ENCODE measurements at places on chromosomes 1 and 21. TPM values are rescaled to one million over a fixed set of nuclear protein-coding genes. Genes with fewer than 3 reads are reported as not detected.

DNA sequence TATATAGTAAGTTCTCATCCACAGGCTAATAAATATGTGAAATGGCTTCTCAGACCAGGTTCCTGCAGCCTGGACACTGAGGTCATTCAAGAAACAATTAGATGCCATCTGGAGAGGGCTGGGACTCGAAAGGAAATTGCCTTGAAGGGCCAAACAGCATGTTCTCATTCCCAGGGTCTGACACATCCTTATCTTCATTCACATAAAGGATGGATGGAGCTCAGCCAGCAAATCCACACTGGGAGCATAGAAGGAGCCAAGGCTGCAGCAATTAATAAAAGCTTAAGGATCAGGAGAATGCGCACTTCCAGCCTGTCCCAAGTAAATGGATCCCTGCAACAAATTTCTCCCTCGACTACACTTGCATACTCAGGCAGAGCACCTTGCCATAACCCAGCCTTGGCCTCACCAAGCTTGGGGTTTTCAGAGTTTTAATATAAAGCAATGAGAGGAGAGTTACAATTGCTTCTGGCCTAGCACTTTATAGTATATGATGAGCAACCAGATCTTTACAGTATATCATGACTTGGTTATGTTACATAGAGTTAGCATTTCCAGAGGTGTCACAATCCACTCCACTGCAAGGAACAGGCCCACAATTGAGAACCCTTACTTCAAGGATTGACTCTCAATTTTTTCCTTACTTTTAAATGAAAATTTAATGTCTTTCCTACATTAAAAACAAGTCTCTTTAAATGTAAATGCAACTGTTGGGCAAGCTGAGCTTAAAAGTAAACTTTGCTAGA, 55.9 kb downstream of the BCAR3 start:
- DNase-seq: no peak

- no peak for DNase-seq
These were observed 107.8 kb downstream of the NFIA start for GRCh38 chr1:61190153-61190552.

- no peak for DNase-seq
These were observed 184.9 kb downstream of the ZC3H11B start for GRCh38 chr1:219427989-219428388.

- DNase-seq: no peak
These were observed 28.0 kb upstream of the EDARADD start for GRCh38 chr1:236365999-236366570.

- DNase-seq: no peak
These were observed 578.3 kb upstream of the NR5A2 start for GRCh38 chr1:199449221-199449620.

GRCh38 chr1:226728448-226728847, 10.6 kb downstream of the ITPKB start:
- DNase-seq: no peak

GRCh38 chr1:40059338-40059959, 18.9 kb downstream of the CAP1 start:
- DNase-seq: peak; percentile 57

The LCE2A gene
- not detected for total RNA-seq

DNA sequence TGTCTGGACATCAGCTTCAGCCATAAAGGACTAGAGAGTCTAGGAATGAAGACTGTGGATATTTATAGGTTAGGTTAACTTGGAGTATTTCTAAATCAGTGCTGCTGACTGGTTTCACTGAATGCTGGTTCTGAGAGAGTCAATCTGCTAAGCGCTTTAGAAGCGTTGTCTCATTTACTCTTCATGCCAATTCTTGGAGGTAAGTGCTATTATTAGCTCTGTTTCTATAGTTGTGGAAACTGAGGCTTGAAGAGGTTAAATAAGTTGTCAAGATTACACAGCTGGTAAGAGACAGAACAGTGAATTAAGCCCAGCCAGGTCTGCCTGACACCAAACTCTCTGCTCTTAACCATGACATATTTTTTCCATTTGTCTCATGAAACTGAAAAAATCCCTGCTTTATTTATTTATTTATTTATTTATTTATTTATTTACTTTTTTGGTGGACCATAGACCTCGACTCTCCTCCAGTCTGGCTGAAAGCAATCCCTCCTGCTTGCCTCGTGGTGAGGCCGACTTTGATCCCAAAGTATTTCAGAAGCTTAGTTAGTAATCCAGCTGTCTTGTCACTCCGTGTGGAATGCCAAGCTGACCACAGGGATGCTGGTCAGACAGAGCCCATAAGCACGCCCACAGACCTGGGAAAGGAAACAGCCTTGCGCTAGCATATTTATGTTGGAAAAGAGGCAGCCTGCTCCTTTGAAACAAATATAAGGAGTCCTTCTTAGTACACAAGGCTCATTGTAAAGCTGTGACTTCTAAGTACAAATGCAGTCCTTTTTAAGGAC, 16.9 kb downstream of the NTMT2 start:
- no peak for DNase-seq

GRCh38 chr1:84988588-84988987, 8.3 kb downstream of the MCOLN2 start:
- peak; percentile 42 for DNase-seq

- no peak for DNase-seq
These were observed 391.9 kb downstream of the SIPA1L2 start for GRCh38 chr1:232238009-232238408.

The CCDC17 gene
- 1.9 TPM for total RNA-seq

DNA sequence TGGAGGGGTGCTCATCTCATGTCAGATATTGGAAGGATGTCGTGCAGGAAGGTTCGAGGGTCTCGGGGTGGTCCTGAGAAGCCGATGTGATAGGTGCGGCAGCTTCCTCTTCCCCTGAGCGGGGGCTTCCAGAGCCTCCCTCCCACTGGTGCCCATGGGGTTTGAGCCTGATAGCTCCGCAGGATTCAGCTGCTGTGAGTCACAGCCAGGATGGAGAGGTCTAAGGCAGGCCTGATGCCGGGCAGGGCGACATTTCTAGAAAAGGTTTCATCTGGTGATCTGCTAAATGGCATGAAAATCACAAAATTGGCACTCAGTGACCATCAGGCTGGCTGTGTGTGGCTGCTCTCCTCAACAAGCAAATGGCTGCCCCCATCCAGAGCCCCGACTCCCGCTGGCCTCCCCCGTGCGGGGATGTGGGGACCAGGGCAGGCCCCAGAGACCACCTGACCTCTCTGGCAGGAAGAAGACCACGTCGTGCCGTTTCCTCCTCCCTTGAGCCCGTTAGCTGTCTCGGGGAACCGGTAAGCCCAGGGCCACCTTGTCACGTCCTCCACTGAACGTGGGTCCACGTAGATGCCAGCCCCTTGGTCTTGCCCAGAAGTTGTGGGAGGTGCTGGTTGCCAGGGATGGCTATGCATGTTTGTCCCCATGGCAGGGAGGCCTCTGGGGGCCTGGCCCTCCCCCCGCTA, 66.1 kb downstream of the SKI start:
- no peak for DNase-seq

GRCh38 chr1:114164840-114165543, 11.3 kb upstream of the SYT6 start:
- peak; percentile 57 for DNase-seq

DNA sequence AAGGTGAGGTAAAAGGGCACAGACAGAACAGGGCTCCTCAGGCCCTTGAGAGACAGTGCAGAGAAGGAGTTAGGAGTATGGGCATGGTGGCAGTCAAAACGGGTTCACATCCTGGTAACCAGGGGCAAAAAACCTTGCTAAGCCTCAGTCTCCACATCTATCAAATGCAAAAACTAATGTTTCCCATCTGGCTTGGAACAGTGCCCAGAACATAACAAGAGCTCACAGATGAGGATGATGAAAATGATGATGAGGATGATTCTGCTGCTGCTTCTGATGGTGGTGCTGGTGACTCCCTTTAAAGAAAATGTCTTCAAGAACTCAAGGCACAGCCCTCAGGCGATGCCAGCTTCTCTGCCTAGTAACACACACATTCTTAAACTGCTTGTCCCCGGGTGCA, 24.1 kb downstream of the HHIPL2 start:
- DNase-seq: no peak

The MAP1LC3C gene
- not detected for total RNA-seq

- DNase-seq: peak; percentile 53
These were observed 46.1 kb downstream of the MEGF6 start for GRCh38 chr1:3564921-3565831.

Measured in activated CD8-positive, alpha-beta T cell treated with anti-CD3 and anti-CD28 coated beads for 36 hours (primary cell).